ENCODE measurements at places on chromosomes 3 and 15.

GRCh38 chr15:74217907-74218885 is 15.6 kb upstream of the STRA6 start:
- no peak for DNase-seq

DNA sequence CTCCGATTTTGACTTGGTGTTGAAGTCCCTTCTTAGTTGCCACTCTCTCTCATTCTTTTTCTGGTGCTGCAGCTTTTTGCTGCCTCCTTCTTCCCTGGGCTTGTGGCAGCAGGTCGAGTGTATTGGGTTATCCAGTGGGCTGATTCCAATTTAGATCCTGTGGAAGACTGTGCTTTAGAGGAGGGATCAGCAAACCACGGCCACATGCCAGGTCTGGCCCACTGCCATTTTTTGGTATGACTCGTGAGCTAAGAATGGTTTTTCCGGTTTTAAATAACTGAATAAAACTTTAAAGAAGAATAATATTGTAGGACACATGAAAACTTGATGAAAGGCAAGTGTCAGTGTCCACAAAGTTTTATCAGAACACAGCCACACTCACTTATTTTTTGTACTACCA is 330.5 kb downstream of the ROBO2 start:
- DNase-seq = no peak

- no peak for DNase-seq
Observed at GRCh38 chr15:70289191-70289955, 191.7 kb upstream of the TLE3 start.

DNA sequence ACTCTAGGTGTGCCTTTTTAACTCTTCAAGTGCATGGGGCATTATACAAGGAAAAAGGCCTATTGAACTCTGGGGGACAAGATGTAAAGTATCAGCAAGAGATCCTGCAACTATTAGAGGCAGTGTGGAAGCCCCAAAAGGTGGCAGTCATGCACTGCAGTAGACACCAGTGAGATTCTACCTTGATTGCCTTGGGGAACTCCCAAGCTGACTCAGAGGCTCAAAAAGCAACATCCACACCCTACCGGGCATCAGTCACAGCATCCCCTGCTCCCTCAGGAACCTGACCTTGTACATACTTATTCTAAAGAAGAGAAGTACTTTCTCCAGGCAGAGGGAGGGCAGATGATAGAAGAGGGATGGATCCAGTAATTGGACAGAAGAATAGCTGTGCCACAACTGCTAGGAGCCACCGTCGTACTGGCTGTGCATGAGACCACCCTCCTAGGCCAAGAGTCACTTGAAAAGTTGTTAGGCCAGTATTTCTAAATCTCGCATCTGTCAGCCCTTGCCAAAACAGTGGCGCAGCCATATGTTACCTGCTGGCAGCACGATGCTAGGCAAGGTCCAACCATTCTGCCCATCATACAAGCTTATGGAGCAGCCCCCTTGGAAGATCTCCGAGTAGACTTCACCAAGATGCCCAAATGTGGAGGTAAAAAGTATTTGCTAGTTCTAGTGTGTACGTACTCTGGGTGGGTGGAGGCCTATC is 523.1 kb upstream of the FRG2C start:
- DNase-seq = no peak

DNA sequence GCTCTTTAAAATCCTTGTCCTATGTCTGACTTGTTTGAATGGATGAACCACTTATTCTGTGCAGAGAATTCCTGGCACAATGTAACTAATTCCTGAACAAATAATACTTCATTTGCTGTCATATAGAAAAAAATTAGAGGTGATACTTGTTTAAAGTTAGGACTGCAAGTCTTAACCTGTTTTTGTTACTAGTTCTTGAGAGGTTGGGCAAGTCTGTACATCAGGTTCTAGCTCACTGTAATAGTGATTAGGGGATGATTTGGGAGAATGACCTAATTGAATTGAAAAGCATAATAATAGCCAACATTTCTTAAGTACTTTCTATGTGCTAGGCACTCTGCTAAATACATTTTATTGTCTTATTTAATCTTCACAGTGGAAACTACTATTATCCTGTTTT is 49.3 kb downstream of the GMPS start:
- no peak for DNase-seq

DNA sequence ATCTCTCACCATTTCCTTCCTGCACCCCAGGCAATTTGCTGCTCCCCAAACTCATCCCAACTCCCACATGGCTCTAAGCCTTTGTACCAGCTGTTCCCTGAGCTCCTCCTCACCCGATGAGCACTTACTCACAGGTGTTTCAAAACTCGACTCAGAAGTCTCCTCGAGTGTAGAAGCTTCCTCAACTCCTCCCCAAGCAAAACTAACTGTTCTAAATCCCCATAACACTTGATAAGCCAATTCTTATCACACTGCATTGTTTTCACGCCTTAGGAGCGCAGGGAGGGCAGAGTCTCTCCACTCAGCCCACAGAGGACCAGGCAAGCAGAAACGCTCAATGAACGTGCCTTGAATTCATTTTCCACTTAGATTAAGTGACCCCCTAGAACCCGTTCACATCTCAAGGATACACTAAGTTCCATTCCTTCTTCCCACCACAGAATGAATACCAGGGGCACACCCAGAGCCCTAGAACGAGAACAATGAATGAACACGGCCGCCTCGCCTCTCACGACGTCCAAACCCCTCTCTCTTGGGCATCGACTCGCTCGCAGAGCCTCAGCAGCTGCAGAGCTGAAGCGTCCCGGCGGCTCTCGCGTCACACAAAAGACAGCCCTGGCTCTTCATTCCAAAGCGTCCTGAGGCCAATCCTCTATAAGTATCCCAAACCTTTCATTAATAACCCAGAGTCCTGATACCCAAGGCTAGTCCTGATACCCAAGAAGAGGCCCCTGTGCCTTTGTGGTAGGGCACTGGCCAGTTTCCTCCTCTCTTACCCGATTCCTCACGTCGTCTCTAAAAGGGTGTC is 1.1 kb downstream of the RAF1 start:
- peak; percentile 36 for DNase-seq

DNA sequence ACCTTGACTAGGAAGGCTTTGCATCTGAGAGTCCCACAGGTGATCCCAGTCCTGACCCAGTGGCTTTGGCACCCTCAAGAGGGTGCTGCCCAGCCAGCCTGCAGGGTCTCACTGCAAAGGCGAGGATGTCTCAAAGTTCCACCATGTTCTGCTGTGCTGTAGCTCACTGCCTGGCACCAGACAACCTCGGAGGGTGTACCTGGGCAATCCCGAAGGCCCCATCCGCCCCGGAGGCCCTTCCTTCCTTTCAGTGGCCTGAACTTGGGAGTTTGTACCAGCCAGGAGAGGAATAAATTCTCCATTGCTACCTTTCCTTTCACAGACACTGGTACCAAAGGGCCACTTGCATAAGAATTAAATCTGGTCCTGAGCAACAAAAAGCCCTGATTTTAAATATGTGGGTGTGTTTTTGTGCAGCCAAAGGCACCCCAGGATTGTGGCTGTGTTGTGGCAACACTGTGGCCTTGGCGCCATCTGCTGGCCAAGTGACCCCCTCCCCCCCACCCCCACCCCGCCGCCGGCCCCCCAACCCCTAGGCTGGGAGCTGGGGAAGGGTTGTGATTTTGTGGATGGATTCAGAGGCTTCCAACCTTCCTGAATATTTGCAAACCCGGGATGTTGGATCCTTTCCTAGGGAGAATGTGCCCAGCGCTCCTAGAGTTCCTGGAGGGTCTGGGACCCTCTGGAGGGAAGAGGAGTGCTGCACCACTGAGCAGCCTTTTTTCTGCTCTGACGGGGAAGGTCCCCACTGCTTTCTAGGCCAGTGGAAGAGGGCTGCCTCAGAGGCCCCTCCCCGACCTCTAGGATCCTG is 9.7 kb upstream of the PTPN23 start:
- DNase-seq = no peak

DNA sequence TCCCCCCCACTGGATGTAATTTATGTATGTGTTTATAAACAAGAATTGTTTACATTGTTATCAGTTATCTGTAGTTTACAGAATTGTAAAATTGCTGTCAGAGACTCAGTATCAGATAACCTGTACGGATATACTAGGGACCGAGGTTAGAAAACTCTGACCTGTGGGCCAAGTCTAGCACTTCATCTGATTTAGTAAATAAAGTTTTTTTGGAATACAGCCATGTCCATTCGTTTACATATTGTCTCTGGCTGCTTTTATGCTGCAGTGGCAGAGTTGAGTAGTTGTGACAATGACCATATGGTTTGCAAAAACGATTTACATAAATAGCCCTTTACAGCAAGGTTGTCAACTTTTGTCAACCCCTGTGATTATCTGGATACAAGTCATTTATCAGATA is 52.6 kb downstream of the LRRC28 start:
- no peak for DNase-seq

DNA sequence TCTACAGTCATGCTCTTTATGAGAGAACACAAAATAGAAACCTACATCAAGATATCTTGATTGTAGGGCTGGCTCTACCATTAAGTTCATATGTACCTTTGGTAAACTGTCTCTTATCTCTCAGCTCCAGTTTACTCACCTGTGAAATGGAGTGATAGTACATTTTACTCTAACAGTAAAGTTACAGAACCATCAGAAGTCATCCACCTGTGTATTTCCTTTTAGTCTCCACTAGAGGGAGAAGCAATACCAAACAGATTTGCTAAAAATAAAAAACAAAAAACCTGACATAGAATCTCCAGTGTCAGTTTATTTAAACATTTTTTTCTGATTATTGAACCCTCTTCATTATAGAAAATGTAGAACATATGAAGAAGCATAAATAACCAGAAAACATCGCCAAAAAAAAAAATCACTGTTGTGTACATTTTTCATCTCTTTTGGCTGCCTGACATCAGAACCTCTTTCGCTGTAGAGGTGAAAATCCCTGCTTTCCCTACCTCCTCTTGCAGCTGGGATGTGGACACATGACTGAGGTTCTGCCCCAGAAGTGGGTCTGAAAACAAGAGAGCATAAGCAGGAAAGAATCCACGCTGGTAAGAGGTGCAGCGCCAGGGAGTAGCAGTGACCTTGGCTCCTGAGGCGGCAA is 48.7 kb upstream of the WDR72 start:
- no peak for DNase-seq

DNA sequence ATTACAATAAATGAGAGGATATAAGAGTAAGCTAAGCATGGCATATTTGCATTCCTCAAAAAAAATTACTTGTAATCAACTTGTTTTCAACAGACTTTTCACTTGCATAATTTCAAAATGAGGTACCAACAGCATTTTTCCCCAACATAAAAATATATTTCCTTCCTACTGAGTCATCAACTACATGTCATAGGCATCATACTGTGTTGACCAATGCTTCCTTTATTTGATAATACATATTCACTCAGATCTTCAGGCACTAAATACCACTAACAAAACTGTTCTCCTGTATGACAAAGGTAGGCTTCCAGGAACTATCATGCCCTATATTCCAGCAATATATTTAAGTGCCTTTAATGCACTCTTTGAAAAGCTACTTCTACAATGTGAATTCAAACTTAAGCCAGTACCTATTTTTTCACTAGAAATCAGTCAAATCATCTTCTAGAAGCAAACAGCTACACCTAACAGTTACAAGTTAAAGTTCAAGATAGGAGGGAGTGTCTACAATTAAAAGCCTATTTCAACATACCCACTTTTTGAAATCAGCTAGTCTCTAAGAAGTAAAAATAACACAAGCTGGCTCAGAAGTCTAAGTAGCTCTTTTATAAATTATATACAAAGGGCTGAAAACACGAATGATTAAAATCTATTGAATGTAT is 11.3 kb downstream of the ADAM10 start:
- DNase-seq = no peak

DNA sequence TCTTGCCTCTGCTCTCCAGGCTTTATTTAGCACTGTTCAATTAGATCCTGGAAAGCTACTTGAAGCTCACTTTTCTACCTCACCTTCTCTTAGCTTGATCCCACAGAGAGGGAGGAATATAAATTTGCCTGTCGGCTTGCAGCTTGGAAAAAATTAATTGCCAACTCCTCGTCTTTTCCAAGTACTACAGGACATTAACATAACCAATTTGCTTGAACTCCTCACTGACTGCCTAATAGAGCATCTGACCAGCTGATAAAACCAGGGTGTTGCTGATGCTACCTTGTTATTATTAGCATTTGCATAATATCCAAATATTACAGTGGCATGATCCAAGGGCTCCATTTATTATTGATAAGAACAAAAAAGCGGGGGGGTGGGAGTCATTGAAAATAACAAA is 561.8 kb downstream of the MCTP2 start:
- DNase-seq = no peak

- no peak for DNase-seq
Observed at GRCh38 chr15:35308802-35309201, 223.7 kb upstream of the NANOGP8 start.

- DNase-seq = no peak
Observed at GRCh38 chr15:25436707-25437106, 2.1 kb downstream of the UBE3A start.

- no peak for DNase-seq
Observed at GRCh38 chr3:136381051-136381450, 130.9 kb downstream of the PCCB start.

- no peak for DNase-seq
Observed at GRCh38 chr3:27976933-27977332, 254.8 kb upstream of the EOMES start.

GRCh38 chr3:168061332-168061996 is 34.3 kb downstream of the GOLIM4 start:
- DNase-seq = no peak

DNA sequence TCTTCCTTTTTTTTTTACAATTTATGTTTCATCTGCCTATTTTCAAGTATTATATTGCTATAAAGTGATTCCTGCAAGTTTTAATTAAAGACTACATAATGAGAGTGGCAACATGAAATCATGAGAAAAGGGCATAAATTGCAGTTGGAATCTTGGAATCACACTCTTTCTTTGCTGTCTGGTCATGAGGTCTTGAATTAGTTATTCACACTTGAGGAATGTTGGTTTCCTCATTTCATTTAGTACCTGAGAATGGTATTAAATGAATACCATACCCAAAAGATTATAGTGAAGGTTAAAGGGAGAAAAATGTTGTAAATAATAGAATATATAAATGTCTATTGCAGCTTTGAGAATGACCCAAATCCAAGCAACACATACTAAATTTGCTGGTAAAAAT is 25.8 kb upstream of the CNTN3 start:
- DNase-seq = no peak

- no peak for DNase-seq
Observed at GRCh38 chr3:29936054-29936453, 655.2 kb downstream of the RBMS3 start.

DNA sequence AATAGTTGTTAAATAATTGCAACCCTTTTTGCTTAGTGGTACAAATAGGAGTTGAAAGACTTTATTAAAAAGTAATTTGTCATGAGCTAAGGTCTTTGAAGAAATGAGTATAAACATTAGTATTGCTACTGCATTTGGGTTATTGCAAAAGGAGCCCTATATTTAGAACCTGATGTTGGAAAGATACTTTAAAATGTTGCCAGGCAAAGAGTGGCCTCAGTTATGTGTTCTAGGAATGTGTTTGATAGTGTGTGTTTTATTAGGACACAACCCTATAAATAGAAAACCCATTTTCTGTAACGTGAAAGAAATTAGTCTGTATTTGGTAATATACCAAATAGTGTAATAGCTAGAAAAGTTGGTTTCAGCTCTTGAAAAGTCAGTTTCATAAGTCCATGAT is 10.7 kb downstream of the VPS8 start:
- no peak for DNase-seq

- no peak for DNase-seq
Observed at GRCh38 chr3:169478566-169479313, 184.8 kb downstream of the MECOM start.

All from C1 segment of cervical spinal cord (tissue), 14 donors.